Stimulated activated CD8-positive, alpha-beta memory T cell treated with anti-CD3 and anti-CD28 coated beads, Interleukin-4, amount 100 ng/mL, for 48 hours (primary cell): ENCODE measurements at places on chromosomes 4 and X.
A peak's percentile ranks its signal among the peaks of the same experiment; 100 is the strongest.

DNA sequence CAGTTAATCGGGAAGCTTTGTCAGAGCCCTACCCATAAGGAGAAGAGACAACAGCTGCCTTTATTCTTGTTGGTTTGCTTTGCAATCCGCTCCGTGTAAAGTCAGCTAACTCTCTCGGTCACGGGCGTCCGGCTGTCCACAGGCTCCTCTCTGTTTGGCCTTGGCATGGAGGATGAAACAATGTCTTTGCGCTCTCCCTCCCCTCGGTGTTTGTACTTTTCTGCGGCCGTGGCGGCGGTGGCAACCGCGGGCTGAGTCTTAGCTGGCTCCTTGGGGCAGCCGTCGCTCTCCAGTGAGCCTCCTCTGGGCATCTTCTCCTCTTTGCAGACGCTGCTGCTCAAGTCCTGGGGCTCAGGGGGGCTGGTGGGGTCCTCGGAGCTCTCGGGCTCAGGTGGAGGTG is 10.6 kb upstream of the IRAK1 start:
- no peak for DNase-seq

DNA sequence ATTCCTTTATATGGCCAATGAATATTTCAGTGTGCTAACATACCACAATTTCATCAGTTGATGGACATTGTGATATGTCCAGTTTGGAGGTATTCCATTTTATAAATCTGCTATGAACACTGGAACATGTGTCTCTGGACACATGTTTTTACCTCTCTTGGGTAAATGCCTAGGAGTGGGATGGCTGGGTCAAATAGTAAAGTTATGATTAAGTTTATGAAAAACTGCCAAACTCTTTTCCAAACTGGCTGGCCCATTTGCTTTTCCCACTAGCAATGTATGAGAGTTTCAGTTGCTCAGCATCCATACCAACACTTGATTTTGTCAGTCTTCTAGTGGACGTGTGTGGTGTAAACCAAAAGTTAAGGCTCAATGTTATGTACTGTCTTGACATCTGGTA is 40.5 kb downstream of the CEP44 start:
- DNase-seq, result no peak

- DNase-seq, result no peak
These were observed 5.3 kb downstream of the KIT start for GRCh38 chr4:54662901-54663585.

DNA sequence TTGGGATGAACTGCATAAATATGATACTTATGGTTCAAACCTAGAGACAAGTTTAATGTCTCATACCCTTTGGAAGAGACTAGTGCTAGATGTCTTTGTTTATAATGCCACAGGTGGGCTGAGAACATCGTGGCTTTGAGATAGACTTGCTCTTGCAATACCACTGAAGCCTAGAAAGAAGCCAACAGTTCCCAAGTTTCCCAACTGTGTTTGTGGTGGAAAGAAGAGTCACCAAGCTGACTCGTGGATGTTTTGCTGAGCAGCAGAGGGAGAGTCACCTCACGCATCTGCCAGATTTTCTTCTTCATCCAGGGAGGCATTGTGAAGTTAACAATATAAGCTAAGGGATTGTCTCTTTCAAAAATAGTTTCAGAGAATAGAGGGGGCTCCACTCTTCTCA is 1076.2 kb downstream of the C4orf33 start:
- DNase-seq, result no peak

DNA sequence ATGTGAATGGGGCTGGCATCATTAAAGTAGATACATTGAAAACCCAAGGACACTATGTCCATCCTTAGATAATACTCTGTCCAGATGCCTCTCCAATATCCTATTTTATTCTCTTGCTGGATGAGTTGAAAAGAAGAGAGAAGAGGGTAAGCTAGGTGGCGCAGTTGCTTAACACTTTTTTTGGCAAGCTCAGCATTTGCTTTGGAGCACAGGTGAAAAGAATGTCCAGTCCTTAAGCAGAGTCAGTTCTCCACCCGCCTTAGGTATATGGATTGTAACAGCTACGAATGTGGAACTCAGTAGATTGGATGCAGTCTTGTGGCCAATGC is 208.4 kb downstream of the NWD2 start:
- DNase-seq, result peak; percentile 51

DNA sequence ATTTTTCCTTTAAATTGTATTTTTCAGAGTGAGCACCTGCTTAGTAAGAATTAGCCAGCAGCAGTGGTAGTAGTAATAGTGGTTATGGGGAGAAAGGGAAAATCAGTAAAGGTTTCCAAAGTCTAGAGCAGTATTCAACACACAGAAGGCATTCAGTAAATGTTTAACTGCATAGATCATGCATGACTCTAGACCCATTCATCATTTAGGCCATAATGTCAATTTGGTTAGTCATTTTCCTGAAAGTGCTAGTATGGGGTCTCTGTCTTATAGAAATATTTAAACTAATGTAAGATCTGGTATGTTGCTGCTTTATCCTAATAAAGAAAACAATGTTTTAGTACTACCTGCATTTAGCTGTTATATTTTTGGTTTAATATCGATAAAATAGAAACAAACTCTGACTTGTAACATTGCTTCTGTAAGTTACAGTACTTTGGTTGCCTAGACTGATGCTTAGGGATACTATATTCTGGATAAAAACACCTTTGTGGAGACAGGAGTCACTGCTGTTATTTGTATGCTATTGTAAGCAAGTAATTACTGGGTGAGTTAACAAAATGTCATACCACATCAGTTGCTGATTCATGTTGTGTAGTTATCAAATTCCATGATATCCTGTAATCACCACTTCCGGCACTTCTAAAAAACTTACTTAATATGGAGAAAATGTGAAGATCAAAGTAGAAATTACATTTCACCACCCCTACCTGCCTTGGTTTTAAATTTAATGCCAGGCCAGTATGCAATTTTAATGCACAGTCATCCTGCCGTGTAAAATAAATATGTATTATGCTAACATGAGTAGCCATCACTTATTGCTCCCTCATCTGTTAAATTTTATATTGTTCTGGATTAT is 115.8 kb upstream of the BMPR1B start:
- DNase-seq, result no peak

- DNase-seq, result peak; percentile 72
These were observed 488 bp downstream of the TBC1D25 start for GRCh38 chrX:48540028-48540375.

DNA sequence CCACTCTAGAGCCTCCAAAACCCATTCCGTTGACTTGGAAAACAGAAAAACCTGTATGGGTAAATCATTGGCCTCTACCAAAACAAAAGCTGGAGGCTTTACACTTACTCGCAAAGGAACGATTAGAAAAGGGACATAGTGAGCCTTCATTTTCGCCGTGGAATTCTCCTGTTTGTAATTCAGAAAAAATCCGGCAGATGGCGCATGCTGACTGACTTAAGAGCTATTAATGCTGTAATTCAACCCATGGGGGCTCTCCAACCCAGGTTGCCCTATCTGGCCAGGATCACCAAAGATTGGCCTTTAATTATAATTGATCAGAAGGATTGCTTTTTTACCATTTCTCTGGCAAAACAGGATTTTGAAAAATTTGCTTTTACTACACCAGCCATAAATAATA is 60.8 kb downstream of the ZNF732 start:
- peak; percentile 69 for DNase-seq

DNA sequence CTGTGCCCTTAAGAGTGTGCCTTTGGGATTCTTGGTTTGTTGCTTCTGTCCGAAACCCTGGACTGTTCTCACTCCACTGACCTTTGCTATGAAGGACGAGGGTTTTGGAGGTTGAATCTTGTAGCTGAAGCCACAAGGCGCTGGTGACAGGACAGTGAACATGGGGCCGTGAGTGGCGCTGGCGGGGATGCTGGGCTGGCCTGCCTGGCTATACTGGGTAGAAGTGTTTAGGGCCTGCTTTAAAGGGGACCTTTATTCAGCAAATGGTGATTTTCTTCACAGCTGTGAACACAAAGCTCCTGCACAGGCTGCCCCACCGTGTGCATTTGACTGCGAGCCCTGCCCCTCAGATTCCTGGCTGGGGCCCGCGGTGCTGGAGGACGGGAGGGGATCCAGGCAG is 27.1 kb upstream of the TADA2B start:
- DNase-seq, result no peak

DNA sequence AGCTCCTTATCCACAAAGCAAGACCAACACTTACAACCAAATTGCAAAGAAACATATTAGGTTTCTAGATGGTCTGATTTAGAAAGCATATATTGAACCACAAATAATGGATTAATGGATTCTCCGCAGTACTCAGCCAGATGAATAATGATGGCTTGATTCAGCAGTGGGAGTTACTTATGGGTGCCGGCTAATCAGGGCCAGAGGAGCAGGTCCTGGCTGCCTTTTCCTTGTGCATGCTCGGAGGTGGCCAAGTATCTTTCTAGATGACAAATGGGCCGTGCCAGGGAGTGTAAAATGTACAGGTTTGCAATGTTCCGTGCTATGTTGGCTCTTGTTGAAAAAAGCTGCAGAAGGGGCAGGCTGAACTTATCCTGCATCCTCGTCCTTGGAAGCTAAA is 70.2 kb downstream of the VCX3A start:
- DNase-seq, result no peak
